Fibroblast of skin of right quadriceps (primary cell): ENCODE measurements at places on chromosomes 5 and 9.

- DNase-seq: no peak
Observed at GRCh38 chr5:14003936-14004335, 59.4 kb upstream of the DNAH5 start.

- DNase-seq: no peak
Observed at GRCh38 chr5:102670224-102670836, 84.8 kb upstream of the PAM start.

DNA sequence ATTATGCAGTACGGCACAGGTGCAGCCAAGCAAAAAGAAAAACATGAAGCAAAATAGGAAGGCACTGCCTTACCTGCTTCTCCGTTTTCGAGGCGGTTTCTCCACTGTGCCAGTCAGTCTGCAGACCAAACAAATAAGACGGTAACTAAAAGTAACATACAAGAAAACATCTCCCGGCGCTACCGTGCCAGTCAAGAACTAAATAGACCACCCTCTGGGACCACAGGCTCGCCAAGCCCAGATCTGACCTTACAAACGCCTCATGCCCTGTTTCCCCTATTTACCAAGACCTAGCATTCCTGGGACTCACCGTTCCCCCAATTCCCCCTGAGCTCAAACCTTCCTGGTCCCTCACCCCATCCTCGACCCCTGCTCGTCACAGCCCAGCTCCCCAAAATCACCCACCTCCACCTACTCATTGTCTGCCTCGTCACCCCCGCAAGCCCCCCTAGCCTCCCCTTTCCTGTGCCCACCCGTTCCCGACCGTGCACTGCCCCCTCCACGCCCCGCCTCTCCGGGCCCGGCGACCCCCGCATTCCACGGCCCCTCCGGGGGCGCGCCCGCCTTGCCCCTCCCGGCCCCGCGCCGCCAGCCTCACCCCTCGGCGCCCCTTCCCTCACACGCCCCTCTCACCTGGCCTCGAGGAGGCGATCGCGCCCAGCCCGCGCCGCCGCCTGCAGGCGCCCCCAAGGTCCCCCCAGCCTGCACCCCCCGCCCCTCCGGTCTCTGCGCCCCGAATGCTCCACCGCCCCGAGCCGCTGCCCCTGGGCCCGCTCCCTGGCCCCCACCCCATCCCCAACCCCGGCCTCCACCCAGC, 560 bp downstream of the SCAI start:
- DNase-seq: no peak

DNA sequence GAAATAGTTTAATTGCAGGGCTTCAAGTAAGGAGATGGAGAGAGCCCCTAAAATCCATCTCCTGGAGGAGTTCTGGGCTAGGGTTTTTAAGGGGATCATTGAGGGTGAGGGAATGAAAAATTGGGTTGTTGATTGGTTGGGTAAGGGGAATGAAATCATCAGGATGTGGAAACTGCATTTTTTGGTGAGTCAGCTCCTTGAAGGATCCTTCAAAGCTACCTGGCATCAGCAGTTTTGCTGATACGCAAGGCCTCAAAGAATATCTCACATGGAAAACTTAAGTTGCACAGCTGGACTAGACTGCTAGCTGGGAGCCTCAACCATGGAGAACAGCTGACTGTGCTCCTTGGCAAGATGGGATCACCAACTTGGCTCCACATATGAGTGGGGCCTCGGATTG, 136.7 kb downstream of the FGF10 start:
- no peak for DNase-seq

- no peak for DNase-seq
Observed at GRCh38 chr5:129107637-129108036, 13.1 kb downstream of the ISOC1 start.

GRCh38 chr9:70159630-70160029, 99.1 kb upstream of the SMC5 start:
- DNase-seq: peak; percentile 41

- no peak for DNase-seq
Observed at GRCh38 chr9:83186155-83186737, 123.3 kb upstream of the RASEF start.

- no peak for DNase-seq
Observed at GRCh38 chr9:17453751-17454150, 125.1 kb upstream of the SH3GL2 start.

GRCh38 chr5:42951293-42951840, 88.8 kb downstream of the ANXA2R start:
- DNase-seq: peak; percentile 64

- DNase-seq: peak; percentile 43
Observed at GRCh38 chr9:79264511-79265355, 307.0 kb upstream of the TLE4 start.

GRCh38 chr9:109574061-109574882, 76.2 kb upstream of the PTPN3 start:
- peak; percentile 69 for DNase-seq

GRCh38 chr9:93815677-93816076, 139.5 kb downstream of the BARX1 start:
- no peak for DNase-seq

DNA sequence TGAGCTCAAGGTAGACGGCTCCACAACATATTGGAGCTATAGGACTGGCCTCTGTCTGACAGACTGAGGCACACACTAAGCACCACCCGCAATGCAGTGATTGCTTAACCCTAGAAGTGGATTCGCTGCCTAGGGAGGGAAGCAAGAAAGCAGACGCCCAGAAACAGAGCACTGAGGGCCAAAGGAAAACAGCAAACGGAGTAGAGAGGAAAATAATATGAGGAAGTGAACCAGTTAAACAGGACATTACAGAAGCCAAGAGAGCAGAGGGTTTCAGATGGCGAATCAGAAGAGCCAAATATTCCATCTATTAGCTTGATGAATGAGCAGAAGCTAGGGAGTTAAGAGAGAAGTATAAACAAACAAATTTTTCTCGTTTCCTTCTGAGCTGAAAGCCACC, 139.2 kb upstream of the LHFPL2 start:
- DNase-seq: no peak

- DNase-seq: no peak
Observed at GRCh38 chr5:138093036-138093435, 9.2 kb downstream of the WNT8A start.

GRCh38 chr9:126518763-126519162, 95.0 kb upstream of the LMX1B start:
- no peak for DNase-seq

DNA sequence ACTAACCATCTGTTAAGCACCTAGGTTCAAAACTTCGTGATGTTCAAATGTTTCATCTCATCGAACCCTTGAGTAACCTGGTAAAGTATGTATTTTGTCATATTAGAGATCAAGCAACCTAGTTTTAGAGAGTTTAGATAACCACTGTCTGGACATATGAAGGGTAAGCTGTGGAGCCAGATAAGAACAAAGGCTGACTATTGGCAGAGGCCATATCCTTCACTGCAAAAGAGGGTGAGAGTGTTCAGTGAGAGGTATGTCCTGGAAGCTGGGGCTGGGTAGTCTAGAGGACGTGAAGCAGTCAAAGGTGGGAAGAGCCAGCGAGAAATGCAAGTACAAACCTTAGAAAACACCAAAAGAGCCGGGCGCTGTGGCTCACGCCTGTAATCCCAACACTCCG, 573.1 kb upstream of the KLF4 start:
- DNase-seq: no peak

GRCh38 chr9:7287065-7287464, 512.5 kb downstream of the DMAC1 start:
- DNase-seq: no peak

GRCh38 chr9:124602204-124602603, 95.0 kb upstream of the NR5A1 start:
- no peak for DNase-seq

- DNase-seq: no peak
Observed at GRCh38 chr9:111362526-111362925, 32.5 kb upstream of the OR2K2 start.
